Fibroblast of lung (primary cell): ENCODE measurements at places on chromosomes 3 and 15. TPM values are rescaled to one million over a fixed set of nuclear protein-coding genes. Genes with fewer than 3 reads are reported as not detected.

Gene FAM240A
- total RNA-seq, result not detected in 2 replicates

Gene MKRN3
- total RNA-seq, result under 0.01 and 0.77 TPM in 2 replicates

Gene CISH
- 0.99 and 1.0 TPM in 2 replicates for total RNA-seq

Gene ANP32A
- 46.2 and 47.7 TPM in 2 replicates for total RNA-seq

Gene GATM
- 0.17 and 0.26 TPM in 2 replicates for total RNA-seq

Gene UBE2E1
- 94.5 and 129 TPM in 2 replicates for total RNA-seq

Gene ARHGEF26
- total RNA-seq, result 1.3 and 2.1 TPM in 2 replicates

Gene ZDHHC23
- total RNA-seq, result 0.77 and 1.5 TPM in 2 replicates

Gene TMEM212
- total RNA-seq, result not detected in 2 replicates

Gene CCDC54
- not detected in 2 replicates for total RNA-seq

Gene EOGT
- total RNA-seq, result 44.2 and 50.9 TPM in 2 replicates

Gene GLCE
- 23.9 and 27.7 TPM in 2 replicates for total RNA-seq

Gene CAPN3
- total RNA-seq, result 1.8 and 3.6 TPM in 2 replicates

Gene C3orf49
- not detected in 2 replicates for total RNA-seq
